RWPE2 (cell line): ENCODE measurements at places on chromosomes 7 and 10.

DNA sequence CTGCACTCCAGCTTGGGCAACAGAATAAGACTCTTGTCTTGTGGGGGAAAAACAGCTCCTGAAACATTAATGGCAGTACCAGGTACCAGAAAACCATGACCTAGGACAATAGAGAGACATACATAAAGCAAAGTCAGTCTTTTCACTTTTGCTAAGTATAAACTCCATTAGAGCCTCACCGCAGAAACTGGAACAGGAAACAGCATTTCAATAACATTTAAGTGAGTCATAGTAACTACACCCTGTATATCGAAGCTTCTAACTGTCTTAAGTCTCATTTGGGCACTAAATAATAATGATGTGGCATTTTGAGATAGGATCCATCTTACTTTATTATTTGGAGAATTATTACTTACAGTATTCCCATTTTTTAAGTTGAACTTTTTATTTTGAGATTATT, 517.8 kb upstream of the CELF2 start:
- H3K4me1 ChIP-seq, result peaks cover 6% of the 10 kb centered on the region
- no peak for DNase-seq
- no peaks in the 10 kb centered on the region for H3K27me3 ChIP-seq
- H3K36me3 ChIP-seq, result no peaks in the 10 kb centered on the region

- no peaks in the 10 kb centered on the region for H3K4me1 ChIP-seq
- no peaks in the 10 kb centered on the region for H3K36me3 ChIP-seq
- H3K4me3 ChIP-seq, result no peak overlapping the region
- H3K27ac ChIP-seq, result no peak overlapping the region
- no peak for DNase-seq
- no peaks in the 10 kb centered on the region for H3K27me3 ChIP-seq
These were observed 245.7 kb downstream of the TCERG1L start for GRCh38 chr10:131065673-131066305.

- H3K27me3 ChIP-seq, result no peaks in the 10 kb centered on the region
- H3K4me1 ChIP-seq, result peaks cover 30% of the 10 kb centered on the region
- H3K27ac ChIP-seq, result peak overlapping the region; percentile 25
- no peaks in the 10 kb centered on the region for H3K36me3 ChIP-seq
These were observed 162.3 kb downstream of the SEM1 start for GRCh38 chr7:96547371-96547811.

DNA sequence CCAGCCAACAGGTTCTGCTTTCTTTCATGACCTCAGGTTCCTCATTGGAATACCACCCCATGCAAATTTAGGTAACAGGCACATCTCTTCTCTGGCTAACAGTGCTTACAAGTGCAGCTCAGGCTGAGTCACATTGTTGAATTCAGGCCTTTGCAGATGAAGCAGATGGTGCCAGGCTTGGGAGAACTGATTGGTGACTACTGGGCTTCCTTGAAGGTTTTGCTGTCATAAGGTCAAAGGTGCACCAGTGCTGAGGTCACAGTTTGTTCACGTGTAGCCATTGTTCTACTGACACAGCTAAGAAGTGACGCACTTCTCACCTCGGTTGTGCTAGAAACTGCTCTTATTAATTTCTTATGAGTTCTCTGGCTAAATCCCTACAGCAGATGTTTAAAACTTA, 128.6 kb upstream of the BMPER start:
- H3K36me3 ChIP-seq, result no peaks in the 10 kb centered on the region
- no peaks in the 10 kb centered on the region for H3K27me3 ChIP-seq
- H3K4me1 ChIP-seq, result peaks cover 3% of the 10 kb centered on the region
- DNase-seq, result no peak
- H3K4me3 ChIP-seq, result no peak overlapping the region

DNA sequence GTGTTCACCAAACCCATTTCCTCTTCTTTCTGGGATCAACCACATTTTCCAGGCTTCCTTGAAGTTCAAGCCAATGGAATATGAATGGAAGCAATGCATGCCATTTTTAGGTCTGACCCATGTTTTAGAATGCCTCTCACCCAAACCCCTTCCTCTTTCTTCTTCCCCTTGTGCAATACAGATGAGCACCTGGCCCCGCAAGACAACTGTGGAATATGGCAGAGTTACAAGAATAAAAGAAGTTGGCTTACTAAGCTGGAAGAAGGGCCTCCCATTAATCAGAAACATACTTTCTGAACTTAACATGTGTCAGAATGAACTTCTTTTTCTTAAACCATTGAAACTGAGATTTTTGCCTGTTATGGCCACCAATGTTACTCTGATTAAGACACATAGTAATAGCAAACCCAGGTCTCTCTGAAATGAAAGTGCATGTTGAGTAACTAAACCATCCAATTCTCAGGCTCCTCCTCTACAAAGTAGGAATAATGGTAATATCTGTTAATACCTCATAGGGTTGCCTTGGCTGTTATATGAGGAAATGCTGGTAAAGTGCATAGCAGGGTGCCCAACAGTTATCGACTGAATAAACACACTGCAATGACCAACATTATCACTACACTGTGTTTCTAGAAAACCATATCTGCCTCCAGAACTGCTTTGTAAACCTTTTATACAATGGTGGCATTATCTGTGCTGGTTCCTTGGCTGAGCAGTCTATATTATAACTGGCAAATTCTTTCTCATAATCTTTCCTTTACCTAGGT, 382.2 kb upstream of the NRP1 start:
- no peak overlapping the region for H3K4me3 ChIP-seq
- no peaks in the 10 kb centered on the region for H3K36me3 ChIP-seq
- H3K27ac ChIP-seq, result no peak overlapping the region
- peaks cover under 1% of the 10 kb centered on the region for H3K4me1 ChIP-seq
- DNase-seq, result no peak

DNA sequence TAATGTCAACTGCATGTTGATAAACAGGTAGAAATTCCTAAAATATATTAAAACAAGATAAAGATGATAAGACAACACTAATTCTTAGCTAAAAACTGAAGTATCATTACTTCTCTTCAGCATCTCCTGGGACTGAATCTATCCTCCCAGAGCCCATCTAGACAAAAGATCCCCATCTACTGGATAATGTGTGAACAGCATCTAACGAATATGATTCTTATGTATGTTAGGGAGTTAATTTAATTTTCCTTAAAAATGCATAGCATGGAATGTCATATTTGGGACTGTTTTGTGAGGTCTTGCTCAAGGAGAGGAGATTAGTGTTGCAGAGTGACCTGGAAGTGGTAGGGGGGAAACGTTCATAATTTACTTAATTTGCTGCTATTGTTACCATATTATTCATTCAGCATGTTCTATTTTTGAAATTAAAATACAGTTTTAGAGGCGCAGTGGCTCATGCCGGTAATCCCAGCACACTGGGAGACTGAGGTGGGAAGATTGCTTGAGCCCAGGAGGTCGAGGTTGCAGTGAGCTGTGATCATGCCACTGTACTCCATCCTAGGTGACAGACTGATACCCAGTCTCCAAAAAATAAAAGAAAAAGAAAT, 305.1 kb upstream of the CSTF2T start:
- peaks cover 3% of the 10 kb centered on the region for H3K27me3 ChIP-seq
- H3K4me3 ChIP-seq, result no peak overlapping the region
- DNase-seq, result no peak
